T-helper 9 cell (primary cell): ENCODE measurements at places on chromosomes 2 and 18.

GRCh38 chr18:78776151-78776550, 203.5 kb upstream of the SALL3 start:
- no peak for DNase-seq

GRCh38 chr2:150188177-150188576, 299.3 kb downstream of the RND3 start:
- DNase-seq = no peak

DNA sequence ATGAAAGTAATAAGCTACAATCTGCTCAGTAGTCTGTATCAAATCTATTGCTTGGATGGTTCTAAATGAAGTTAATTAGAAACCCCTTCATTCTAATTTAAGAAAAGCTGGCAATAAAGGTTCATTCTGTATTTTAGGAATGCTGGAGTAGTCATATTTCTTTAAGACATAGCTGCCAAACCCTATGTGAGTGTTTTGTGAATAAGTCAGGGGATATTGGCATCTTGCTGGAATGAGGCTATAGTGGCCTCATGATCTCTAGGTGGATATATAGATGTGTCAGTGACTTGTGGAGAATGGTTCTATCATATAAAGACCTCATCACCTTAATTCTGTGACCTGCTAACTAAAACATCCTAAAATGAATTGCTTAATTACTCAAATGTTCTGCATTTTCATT, 196.3 kb downstream of the PDE1A start:
- DNase-seq = no peak

GRCh38 chr2:119255760-119256581, 32.3 kb downstream of the STEAP3 start:
- no peak for DNase-seq

DNA sequence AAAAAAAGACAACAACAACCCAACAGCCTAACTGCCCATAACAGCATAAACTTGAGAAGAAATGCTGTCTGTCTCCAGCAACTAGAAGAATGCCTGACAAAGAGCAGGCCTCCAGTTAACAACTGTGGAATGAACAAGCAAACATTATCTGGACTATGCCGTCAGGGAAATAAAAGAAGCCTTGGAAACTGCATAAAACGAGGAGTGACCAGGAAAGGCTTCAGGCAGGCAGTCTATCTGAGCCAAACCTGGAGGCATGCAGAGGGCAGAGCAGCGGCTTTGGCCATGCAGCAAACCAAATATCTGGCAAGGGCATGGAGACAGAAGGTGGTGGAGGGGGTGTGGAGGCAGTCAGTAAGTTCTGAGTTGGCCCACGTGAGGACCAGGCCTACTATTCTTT, 11.1 kb downstream of the HES6 start:
- DNase-seq = no peak

DNA sequence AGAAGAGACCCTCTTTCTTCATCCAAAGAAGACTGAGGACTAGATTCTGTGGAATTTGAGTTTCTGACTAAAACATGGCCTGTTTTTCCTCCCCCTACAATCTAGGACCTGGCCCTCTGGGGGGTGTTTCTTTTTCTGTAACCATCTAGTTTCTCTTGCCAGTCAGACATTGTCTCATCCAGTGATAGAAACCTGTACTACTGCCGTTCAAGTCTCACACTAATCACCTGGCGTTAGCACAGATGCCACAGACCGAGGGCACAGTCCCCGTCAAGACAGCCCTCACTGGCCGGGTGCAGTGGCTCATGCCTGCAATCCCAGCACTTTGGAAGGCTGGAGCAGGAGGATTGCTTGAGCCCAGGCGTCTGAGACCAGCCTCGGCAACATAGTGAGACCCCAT, 126.9 kb upstream of the NDUFV2 start:
- DNase-seq = no peak

DNA sequence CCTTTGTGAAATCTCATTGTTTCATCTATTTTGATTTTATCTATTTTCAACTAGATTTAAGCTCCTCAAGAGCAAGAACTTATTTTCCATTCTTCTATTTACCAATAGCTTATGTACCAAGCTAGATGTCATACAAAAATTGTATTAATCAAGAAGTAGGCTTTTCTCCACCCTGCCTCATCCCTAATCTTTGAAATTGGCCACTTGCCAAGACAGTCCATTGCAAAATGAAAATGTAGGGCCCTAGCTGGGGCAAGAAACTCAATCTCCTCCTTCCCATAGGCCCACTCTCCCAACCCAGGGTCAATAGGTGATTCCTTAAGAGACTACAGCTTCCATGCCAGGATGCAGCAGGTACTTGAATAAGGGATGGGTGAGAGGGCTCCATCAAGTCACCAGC, 39.3 kb upstream of the STPG4 start:
- no peak for DNase-seq

DNA sequence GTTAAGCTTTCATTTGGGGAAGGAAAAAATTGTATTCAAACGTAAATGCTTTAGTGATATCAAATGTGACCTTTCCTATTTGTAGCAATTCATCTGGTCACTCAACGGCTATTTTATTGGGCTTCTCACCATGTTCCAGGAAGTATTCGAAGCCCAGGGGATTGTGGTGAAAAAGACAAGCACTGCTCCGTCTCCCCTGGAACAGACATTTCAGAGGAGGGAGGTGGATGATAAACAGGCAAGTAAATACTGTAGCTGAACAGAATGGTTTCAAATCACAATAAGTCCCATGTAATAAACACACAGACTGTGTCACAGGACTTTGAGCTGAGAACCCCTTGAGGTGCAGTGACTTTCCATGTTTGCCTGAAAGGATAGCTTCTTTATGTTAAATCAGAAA, 464.7 kb upstream of the HNRNPA3 start:
- DNase-seq = no peak

DNA sequence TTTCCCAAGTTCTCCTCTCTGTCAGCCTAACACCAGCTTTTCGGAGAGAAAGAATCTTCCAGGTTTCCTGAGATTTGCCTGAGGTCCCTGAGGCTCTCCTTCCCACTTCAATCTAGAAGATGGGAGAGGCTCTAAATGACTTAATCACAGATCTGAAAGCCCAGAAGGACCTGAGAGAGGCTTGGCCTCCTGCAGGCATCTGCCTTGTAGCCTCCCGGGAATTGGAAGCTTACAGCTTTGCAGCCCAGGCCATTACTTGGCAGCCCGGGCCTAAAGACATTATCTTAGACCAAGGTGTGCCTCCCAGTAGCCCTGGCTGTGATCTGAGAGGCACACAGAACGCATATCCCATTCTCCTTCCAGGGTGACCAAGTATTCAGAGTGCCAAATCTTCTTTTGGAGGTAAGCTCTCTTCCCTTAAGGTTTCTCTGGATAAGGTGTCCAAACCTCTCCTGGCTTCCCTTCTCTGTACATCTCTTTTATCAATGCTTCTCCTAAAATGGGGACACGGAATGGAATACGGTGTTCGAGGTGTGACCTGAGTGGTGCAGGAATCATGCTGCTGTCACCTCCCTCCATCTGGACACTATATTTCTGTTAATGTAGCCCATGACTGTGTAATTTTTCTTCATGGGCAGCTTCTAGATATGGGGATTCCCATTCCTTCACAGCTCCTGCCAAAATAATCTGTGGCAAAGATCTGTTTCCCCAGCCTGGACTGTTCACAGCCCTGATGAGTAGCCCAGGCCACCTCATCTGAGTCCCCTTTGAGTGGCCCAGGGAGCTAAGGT, 16.0 kb downstream of the CTIF start:
- DNase-seq = no peak

- DNase-seq = no peak
These were observed 37.9 kb downstream of the CDH20 start for GRCh38 chr18:61371111-61371510.

- DNase-seq = no peak
These were observed 52.6 kb upstream of the RAB27B start for GRCh38 chr18:54775686-54776085.

- no peak for DNase-seq
These were observed 164.0 kb upstream of the MYO3B start for GRCh38 chr2:170013802-170014551.

GRCh38 chr2:85154048-85154753, 21.0 kb downstream of the TCF7L1 start:
- no peak for DNase-seq

DNA sequence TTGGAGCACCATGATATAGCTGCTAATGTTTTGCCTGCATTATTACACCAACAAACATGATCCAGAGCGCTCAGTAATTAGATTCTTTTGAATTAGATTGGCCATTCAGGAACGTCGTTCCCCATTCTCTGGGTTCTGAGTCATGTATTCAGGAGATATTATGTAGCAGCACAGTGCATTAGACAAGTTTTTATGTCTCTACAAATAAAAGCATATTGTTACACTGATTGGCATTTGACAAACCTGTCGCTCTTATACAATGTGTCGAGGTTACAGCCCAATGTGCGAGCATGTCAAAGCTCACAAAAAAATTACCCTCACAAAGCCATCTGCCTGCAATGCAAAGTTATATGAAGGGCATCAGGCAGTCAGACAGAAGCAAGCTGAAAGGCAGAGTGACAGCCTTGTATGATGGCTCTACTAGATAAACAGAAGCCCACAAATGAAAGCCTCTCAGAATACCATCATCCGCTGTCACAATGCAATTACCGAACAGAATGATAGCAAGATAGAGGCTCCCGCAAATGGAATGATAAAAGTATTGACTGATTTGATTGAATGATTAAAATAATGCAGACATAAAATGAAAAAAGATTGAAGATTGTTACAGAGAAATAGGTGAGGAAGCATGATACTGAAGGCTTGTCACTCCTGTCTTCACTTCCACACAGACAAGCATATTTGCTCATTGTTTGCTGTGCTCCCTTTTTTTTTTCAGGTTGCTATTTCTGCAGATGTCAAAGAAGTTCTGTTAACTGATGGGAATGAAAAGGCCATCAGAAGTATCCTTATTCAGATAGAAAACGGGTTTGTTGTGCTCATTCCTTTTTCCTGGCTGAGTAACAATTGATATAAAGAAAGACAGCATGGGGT, 234.6 kb upstream of the SIX3 start:
- no peak for DNase-seq

GRCh38 chr2:83894976-83895375, 564.1 kb downstream of the SUCLG1 start:
- DNase-seq = no peak

- no peak for DNase-seq
These were observed 101.1 kb downstream of the TRIB2 start for GRCh38 chr2:12817870-12818269.

DNA sequence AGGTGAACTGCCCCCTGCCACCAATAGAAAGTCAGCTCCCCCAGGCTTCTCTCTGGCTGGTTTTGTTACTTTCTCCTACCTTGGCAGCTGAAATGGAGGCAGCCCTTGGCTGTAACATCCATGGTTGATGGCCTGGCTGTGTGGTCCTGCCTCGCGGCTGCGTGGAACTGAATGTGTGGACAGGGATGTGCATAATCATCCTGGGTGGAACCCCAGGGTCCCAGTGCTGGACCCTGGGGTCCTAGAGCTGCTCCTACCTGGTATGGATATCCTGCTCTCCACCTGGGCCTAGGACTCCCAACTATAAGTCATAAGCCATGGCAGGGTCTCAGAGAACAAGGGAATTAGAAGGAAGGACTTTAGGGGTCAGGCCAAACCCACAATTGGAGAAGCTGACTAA, 93.5 kb downstream of the CAPN13 start:
- no peak for DNase-seq

DNA sequence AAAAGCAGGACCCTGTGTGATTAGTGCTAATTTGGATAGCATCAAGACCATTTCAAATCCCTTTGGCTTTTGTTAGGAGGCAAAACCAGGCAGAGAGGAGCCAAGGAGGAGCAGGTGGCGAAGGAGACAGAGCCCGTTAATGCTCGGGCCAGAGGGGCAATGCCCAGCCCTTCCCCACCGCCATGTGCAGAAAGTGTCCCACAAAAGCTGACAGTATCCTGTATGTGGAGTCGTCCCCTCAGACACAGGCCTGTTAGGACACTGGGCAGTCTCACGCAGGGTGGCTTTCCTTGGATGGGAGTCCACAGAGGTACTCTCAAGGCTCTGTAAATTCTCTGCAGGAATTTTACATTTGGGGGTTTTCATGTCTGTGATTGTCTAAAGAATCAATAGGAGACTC, 44.8 kb upstream of the TFCP2L1 start:
- DNase-seq = no peak

DNA sequence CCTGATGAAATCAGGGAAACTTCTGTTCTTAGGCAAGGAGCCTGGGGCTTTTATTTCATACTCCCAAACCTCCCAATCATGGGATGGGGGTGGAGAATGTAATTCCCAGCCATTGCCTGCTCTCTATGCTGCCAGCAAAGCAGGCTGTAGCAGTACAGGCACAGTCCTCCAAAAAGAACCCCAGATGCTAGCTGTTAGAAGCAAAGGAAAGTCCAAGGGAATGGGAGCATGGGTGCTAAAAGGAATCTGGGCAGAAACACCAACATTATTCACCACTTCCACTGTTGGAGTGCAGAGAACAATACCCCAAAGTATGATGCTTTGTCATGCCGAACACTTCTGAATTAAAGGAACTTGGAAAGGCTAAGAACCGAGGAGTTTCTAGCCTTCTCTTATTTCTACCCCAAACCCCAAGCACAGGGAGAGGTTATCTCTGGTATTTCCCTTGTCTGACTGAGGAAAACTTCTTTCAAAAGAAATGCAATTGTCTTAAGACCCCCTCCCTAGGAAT, 24.7 kb downstream of the MDH1 start:
- DNase-seq = no peak

GRCh38 chr2:189621781-189622180, 39.5 kb upstream of the ASNSD1 start:
- DNase-seq = no peak

DNA sequence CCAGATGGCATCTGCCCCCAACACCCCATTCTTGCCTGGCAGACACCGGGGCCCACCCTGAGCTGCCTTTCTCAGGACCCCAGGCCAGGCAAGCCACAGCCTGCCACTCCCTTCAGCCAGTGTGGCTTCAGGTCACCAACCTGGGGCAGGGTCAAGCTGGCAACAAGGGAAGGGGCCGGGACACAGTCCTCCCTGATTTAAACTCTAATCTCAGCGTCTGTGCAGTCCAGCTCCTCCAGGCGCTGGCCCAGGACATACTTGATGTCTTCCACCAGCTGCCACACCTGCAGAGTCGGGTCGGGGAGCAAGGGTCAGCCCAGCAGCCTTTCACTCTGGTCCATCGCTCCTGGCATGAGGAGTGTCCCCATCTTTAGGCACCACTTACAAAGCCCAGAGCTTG, 29.0 kb upstream of the ALPP start:
- no peak for DNase-seq

DNA sequence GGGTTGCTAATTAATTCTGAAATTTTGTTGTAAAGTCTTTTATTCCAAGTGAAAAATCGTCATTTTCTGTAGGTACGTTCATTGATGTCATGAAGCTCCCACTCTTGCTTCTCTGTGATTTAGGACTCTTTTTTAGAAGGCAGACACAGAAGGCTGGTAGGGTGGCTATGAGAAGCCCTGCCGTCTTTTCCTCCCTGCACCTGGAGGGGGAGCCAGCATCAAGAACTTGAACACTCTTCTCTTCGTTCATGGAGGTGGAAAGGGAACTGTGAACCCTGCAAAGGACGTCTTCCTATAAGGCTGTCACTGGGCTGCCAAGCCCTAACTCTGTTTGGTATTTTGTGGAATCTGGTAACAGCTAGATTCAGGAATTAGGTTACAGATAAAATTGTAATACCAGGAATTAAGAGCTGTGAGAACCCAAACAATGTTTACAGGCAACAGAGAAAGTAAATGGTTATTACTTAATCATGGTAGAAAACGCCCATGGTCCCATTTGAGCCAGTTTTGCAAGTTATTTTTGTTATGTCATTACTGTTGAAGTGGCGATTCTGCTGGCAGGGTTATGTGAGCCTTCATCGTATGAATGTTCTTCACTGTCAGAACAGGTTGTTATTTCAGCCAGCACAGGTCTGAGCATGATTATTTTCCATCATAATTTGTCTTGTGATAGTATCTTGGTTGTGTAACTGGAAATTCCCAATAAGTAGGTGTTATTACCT, 112.2 kb downstream of the OSBPL6 start:
- DNase-seq = no peak
